Lung (tissue), 17 donors: ENCODE measurements at places on chromosomes 6 and 20. TPM values are rescaled to one million over a fixed set of nuclear protein-coding genes. Genes with fewer than 3 reads are reported as not detected.

GRCh38 chr20:15597306-15597705 is 975.9 kb downstream of the KIF16B start:
- no peak for DNase-seq

DNA sequence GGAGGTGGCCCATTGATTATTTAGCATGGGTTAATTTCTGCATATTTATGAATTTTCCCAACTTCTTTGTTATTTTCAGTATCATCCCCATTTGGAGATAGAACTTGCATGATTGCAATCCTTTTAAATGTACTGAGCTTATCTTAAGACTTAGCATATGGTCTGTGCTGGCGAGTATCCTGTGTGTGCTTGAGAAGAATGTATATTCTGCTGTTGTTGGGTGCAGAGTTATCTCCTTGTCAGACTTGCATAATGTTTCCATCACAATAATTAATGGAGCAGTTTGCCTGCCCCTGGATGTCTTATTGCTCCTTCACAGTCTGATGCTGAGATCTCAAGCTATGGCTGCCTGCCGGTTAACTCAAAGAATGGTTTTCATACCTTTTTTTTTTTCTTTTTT is 112.6 kb downstream of the CDYL start:
- DNase-seq, result no peak

HRH3 gene
- total RNA-seq, result not detected

DNA sequence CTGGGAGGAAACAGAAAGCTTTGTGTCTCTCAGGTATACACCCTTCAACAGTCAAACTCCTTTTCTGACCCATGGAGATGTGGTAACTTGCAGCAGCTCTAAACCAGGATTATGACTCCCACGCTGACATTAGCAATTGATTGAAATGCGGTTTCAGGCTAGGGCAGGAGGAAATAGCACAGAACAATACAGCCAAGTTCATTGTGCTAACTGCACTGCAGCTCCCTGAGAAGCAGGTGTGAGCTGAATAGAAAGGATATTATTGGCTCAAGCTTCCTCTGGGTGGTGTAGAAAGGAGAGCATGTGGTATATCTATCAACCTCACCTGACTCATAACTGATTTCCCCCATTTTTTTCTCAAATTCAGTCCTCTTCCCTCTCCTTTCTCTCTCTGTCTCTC is 612.3 kb upstream of the BTBD3 start:
- DNase-seq, result no peak

DNA sequence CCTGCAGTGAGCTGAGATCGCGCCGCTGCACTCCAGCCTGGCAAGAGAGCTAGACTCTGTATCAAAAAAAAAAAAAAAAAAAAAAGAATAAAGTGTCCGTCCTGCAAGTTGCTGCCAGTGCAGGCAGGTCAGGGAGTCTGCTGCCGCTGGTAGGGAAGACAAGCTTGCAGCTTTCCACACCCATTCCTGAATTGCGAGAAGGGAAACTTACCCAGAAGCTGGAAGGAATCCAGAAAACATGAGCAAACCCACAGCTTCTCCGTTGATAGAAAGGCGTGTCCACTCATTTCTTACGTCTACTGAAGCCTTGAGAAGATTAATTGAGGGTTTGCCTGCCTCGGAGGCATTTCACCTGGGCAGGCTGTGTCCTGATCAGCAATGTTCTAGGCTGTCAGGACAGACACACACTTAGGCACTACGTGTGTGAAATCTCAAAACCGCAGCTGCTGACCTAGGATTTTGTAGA is 61.6 kb upstream of the DSP start:
- DNase-seq, result no peak

GRCh38 chr6:20182926-20183521 is 29.2 kb downstream of the MBOAT1 start:
- DNase-seq, result peak; percentile 26

TFAP2C gene
- total RNA-seq, result 6.3 TPM

CDSN gene
- 0.06 TPM for total RNA-seq

PAX1 gene
- total RNA-seq, result 0.14 TPM

GRCh38 chr20:35264755-35265154 is 13.2 kb downstream of the MMP24OS start:
- no peak for DNase-seq

GRCh38 chr6:109351231-109352130 is 30.8 kb downstream of the CD164 start:
- DNase-seq, result peak; percentile 21

DNA sequence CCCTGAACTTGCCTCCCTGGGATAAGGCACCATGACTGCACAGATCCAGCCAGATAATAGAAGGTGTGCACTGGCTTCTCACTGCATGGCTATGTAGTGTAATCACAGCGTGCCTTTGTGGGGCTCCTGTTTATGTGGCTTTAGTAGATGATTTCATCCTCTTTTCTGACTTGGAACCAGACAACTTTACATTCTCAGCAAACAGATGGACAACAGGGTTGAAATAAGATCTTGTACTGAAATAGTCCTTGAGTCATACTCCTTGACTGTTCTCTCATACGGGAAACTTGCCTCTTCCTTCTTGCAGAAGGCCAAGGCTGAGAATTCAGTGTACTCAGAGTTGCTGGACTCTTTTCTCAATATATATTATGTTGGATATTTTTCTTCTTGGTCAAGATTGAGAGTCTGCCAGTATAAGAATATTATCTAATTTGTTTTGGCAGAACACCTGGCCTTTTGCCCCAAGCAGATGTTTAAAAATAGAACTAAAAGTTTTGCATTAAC is 25.0 kb upstream of the RNF144B start:
- DNase-seq, result no peak

DNA sequence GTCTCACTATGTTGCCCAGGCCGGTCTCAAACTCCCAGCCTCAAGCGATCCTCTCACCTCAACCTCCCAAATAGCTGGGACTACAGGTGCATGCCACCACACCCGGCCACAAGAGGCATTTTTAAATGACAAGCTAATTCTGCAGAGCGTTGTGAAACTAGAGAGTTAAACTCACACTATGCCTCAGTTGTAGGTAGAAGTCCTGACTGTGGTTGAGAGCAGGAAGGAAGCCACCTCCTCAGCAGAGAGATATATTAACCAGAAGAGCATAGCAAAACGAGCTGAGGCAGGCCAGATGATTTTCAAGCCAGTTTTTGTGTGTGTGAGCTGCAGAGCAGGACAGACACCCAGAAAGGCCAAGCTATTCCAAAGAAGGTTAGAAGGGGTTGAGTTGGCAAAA is 150.3 kb downstream of the MBOAT1 start:
- DNase-seq, result no peak

- DNase-seq, result no peak
Measured at GRCh38 chr6:126888727-126889725, 229.4 kb upstream of the RSPO3 start.

DNA sequence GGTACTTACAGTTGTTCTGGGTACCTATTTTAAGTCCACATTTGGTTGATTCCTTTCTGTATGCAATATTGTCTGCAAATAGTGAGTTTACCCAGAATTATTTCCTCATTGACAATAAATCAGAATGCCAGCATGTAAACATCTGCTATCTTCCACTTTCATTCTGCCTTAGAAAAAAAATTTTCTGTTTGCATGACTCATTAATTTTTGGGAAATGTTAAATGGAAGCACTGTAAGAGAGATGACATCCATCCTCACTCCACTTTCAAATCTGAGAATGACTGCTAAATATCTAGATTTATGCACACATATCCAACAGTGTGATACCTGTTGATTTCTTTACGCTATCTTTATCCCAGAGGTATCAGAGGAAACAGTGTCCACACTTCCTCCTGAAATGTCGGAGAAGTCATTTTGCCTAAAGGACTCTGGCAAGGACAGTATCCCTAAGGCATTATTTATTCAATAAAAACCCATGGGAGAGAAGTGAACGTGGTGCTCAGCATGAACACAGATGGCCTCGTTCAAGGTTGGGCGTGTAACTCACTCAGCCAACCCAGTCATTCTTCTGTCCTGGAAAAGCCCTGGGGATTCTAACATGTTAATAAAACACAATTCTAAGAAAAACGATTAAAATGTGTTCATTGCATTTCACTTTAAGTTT is 780.9 kb downstream of the QKI start:
- DNase-seq, result no peak

BNIP5 gene
- total RNA-seq, result 0.06 TPM

MOG gene
- total RNA-seq, result not detected

DNA sequence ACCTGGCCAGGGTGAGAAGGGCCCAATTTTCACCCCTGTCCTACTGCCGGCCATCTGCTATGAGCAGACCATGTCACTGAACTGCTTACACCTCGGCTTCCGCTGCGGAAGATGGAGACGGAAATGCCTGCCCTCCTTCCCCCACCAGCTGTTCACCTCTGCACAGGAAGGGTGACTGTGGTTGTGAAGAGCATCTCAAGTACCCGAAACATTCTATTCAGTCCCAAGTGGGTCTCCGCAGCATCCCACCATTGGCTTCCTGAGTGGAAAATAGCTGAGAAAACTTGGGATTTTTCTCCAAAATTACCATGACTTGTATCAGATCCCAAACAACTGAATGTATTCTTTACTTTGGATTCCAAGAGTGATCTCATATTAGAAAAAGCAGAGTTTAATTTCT is 16.1 kb downstream of the DOK5 start:
- DNase-seq, result no peak

GRCh38 chr6:3061501-3061941 is 6.8 kb upstream of the RIPK1 start:
- DNase-seq, result no peak

DNA sequence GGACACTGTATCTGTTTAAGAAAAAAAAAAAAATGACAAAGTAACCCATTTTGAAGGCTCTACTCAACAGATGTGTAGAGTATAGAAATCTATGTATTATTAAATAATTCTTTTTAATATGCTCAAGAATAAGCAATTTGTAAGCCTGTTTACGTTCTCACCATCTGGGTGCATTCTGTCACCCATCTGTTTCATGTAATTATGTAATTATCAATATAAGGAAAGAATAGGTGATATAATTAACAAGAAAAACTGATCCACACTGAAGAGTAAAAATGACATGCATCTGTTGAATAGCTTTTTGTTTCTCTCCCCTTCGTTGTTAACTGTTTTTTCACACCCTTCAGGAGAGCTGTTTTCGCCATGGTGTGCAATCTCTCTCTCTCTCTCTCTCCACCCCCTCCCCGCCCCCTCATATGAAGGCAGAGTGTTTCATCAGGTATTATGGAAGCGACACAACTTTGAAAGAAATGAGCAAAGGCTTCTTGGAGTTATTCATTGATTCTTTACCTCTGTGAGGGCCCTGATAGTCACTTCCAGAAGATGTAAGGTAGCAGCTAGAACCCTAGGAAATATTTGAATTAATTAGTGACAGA is 154.3 kb upstream of the INSM1 start:
- DNase-seq, result no peak

- no peak for DNase-seq
Measured at GRCh38 chr6:166270706-166271375, 37.4 kb downstream of the PRR18 start.

UNC5CL gene
- total RNA-seq, result 1.6 TPM

DNA sequence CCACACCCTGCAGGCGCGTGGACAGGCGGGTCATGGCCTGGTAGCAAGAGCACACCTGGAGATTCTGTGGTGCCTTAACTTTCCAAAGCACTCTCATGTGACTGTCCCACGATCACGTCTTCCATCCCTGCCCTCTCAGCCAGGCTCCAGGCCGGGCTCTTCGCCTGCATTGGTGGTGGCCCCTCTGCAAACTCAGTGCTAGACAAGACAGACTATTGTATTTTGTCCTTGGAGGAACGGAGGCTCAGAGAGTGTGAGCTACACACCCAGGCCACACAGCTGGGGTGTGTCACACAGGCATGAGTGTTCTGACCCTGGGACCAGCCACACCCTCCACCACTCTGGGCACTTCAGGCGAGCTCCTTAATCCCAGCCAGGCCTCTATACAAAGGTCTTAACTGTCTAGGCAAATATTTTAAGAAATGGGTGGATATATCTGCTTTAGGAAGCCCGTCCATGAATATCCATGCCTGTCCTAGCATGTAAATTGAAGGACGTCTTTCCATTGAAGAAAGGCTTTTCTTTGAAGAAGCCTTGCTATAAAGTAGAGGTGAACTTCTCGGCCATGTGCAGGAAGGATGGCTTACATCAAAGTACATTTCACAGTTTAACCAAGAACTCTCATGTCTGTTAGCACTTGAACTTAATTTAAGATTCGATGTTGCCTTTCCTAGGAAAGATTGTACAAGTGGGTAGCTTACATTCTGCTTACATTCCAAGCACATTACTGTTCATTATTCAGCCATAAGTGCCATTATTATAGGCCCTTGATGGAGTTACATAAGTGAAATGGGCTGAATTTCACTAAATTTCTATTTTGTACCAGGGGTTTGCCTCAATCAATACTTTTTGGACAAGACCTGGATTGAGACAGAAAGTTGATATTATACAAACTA is 263.9 kb downstream of the DLL1 start:
- DNase-seq, result no peak

DNA sequence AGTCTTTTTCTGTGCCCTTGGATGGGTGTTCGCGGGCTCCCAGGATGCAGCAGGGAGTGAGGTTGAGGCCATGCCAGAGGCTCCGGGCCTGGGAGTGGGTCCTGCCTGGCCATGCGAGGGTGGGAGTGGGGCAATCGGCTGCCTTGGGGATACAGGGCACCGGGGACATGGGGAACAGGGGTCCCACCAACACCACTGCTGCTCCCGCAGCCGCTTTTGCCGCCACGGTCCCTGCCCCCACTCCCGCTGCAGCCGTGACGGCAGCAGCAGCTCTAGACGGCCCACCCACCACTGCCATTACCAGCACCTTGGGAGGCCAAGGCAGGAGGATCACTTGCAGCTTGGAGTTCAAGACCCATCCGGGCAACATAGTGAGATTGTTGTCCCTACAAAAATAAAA is 35.3 kb upstream of the FAM50B start:
- no peak for DNase-seq

C6orf132 gene
- 33.1 TPM for total RNA-seq

DNA sequence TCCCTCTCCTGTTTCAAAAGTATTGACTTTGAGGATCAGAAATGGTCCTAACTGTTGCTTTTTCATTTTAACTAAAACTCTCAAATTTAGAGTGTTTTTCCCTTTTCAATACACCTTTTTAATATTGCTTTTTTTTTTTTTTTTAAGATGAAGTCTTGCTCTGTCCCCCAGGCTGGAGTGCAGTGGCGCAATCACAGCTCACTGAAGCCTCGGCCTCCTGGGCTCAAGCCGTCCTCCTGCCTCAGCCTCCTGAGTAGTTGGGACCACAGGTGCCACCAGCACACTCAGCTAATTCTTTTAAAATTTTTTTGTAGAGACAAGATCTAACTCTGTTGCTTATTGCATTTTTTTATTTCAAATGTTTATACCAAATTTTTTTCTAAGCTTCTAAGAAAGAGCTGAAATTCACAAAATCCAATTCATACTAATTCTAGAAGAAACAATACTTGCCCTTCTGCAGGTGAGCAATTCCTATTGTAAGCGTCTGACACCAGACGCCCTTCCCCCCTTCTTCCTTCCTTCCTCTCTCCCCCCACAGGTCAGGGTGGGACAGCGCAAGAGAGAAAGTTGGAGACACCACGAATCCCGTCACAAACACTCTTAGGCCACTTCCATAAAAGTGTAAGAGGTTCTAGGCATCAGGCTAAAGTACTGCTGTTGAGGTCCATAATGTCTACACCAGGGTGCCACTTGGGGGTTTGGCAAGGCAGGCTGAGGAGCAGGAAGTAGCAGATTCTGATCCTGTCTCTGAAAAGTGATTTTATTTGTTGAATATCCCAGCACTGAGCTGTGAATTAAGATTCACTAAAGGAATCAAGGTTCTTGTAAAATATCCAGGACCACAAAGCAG is 12.8 kb downstream of the DLL1 start:
- DNase-seq, result no peak

FOXF2 gene
- 17.2 TPM for total RNA-seq

E2F1 gene
- 6.4 TPM for total RNA-seq

SLCO4A1 gene
- total RNA-seq, result 4.7 TPM
